Type B pancreatic cell (in vitro differentiated cells): ENCODE measurements at places on chromosomes 12 and 14. TPM values are rescaled to one million over a fixed set of nuclear protein-coding genes. Genes with fewer than 3 reads are reported as not detected.

The FAM222A gene
- 7.9 and 11.5 TPM in 2 replicates for total RNA-seq

The TEX52 gene
- not detected in 2 replicates for total RNA-seq

The MARK3 gene
- 79.1 and 91.4 TPM in 2 replicates for total RNA-seq

The NTN4 gene
- total RNA-seq: 21.2 and 23.5 TPM in 2 replicates

The ATF7 gene
- 28.5 and 42.2 TPM in 2 replicates for total RNA-seq

The DNAI7 gene
- 1.4 and 1.8 TPM in 2 replicates for total RNA-seq

The PPP1R36 gene
- total RNA-seq: 0.57 and 0.70 TPM in 2 replicates

The CLEC1A gene
- total RNA-seq: 0.86 and 3.6 TPM in 2 replicates

The TMEM63C gene
- 4.6 and 5.5 TPM in 2 replicates for total RNA-seq

The GPR137C gene
- 1.6 and 6.1 TPM in 2 replicates for total RNA-seq

The KRT2 gene
- total RNA-seq: not detected in 2 replicates

The ALKBH2 gene
- total RNA-seq: 19.6 and 31.4 TPM in 2 replicates

The TDP1 gene
- 30.1 and 38.4 TPM in 2 replicates for total RNA-seq

The CIDEB gene
- 4.9 and 11.1 TPM in 2 replicates for total RNA-seq

The GDF3 gene
- total RNA-seq: not detected in 2 replicates
